ENCODE measurements at places on chromosomes 2 and 18. TPM values are rescaled to one million over a fixed set of nuclear protein-coding genes. Genes with fewer than 3 reads are reported as not detected.
A peak's percentile ranks its signal among the peaks of the same experiment; 100 is the strongest.

GRCh38 chr2:172083628-172084394 lies 1.5 kb upstream of the DLX1 start:
- no peak for DNase-seq
- H3K4me3 ChIP-seq = no peak overlapping the region
- peaks cover 94% of the 10 kb centered on the region for H3K27me3 ChIP-seq
- no peak overlapping the region for H3K27ac ChIP-seq

DNA sequence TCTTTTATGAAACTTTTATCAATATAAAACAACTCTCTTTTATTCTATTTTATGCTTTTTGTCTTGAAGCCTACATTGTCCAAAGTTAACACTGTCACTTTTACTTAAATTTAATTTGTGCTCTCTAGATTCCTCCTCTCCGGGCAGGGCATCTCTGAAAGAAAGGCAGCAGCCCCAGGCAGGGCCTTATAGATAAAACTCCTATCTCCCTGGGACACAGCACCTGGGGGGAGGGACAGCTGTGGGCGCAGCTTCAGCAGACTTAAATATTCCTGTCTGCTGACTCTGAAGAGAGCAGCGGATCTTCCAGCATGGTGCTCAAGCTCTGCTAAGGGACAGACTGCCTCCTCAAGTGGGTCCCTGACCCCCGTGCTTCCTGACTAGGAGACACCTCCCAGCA lies 447.7 kb upstream of the FANCL start:
- H3K4me3 ChIP-seq = no peak overlapping the region
- no peak for DNase-seq
- H3K36me3 ChIP-seq = no peaks in the 10 kb centered on the region
- H3K27me3 ChIP-seq = no peaks in the 10 kb centered on the region
- H3K27ac ChIP-seq = no peak overlapping the region

Gene ELOA2
- not detected for total RNA-seq

Gene VWC2L
- not detected for total RNA-seq

- no peaks in the 10 kb centered on the region for H3K36me3 ChIP-seq
- H3K4me3 ChIP-seq = no peak overlapping the region
- peaks cover 88% of the 10 kb centered on the region for H3K27me3 ChIP-seq
- DNase-seq = no peak
- H3K4me1 ChIP-seq = no peaks in the 10 kb centered on the region
Observed at GRCh38 chr2:176104316-176105077, 2.6 kb upstream of the HOXD11 start.

DNA sequence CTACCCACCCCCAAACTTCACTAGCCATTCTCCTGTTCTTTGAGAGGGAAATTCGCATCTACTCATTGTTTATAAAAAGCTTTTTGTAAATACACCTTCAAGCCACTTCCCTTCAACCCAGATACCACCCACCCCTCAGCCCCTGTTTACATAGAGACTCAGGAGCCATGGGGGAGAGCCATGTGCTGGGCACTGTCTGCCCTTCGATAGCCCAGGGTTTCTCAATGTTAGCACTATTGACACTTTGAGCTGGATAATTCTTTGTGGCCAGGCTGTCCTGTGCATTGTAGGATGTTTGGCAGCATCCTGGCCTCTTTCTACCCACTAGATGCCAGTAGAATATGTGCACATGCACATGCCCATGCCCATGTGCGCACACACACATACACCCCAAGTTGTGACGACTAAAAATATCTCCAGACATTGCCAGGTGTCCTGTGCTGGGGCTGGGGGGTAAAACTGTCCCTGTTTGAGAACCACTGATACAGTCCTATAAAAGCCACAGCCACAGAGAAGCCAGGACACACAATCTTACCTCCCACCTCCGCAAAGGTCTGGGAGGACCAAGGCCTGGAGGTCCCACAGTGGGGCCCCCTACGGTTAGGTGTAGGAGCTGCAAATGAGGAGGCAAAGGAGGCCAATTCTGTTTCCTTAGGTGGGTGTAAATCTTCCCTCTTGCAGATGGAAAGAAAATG lies 44.5 kb upstream of the ASPRV1 start:
- no peaks in the 10 kb centered on the region for H3K27me3 ChIP-seq
- H3K4me3 ChIP-seq = no peak overlapping the region
- no peaks in the 10 kb centered on the region for H3K36me3 ChIP-seq
- no peak for DNase-seq
- no peak overlapping the region for H3K27ac ChIP-seq

Gene ACOXL
- total RNA-seq = not detected

DNA sequence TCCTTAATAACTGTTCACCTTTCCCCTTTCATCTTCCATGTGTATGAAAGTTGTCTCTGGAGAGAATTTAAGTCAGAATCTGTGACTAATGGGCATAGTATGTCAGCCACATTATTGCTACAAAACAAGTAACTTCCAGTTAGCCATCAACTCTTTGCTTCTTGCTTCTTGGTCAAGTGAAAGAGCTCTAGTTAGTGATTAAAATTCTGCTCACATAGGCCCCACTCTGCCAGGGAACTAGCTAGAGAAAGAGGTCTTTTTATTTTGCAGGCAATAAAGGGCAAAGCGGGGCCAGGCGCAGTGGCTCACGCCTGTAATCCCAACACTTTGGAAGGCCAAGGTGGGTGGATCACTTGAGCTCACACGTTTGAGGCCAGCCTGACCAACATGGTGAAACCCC lies 64.6 kb downstream of the COLEC12 start:
- no peak overlapping the region for H3K27ac ChIP-seq
- no peak overlapping the region for H3K4me3 ChIP-seq
- DNase-seq = no peak

Gene CTAGE1
- total RNA-seq = not detected

GRCh38 chr2:172888714-172889669 lies 153.3 kb downstream of the RAPGEF4 start:
- no peak for DNase-seq
- H3K4me3 ChIP-seq = no peak overlapping the region
- H3K27ac ChIP-seq = no peak overlapping the region
- H3K36me3 ChIP-seq = no peaks in the 10 kb centered on the region
- no peaks in the 10 kb centered on the region for H3K4me1 ChIP-seq

DNA sequence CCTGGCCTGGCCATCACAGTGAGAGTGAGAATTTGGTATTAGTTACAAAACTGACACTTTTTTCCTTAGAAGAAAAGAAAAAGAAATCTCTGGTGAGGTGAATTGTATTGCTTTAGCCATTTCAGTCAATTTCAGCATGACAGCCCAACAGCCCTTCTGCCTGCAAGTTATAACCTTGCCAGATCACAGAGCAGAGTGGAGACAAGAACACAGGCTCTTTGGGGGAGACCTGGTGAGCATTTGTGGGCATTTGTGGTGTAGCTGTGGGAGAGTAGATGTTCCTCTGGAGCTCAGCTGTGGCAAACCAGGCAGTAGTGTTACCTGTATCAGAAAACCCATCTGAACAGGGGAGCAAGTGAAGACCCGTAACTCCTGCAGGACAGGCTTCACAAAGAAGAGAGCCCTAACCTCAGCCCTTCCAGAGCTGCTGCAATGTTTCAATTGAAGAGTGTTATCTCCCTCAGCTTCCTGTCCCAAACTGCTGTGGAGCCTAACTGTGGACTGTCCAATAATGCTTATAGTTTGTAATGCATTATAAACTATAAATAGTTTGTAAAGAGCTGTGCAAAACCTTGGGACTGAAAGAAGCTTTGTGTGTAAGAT lies 22.8 kb upstream of the DLX1 start:
- no peak for DNase-seq
- H3K4me3 ChIP-seq = no peak overlapping the region
- H3K4me1 ChIP-seq = no peaks in the 10 kb centered on the region
- H3K36me3 ChIP-seq = no peaks in the 10 kb centered on the region
- H3K27ac ChIP-seq = no peak overlapping the region

DNA sequence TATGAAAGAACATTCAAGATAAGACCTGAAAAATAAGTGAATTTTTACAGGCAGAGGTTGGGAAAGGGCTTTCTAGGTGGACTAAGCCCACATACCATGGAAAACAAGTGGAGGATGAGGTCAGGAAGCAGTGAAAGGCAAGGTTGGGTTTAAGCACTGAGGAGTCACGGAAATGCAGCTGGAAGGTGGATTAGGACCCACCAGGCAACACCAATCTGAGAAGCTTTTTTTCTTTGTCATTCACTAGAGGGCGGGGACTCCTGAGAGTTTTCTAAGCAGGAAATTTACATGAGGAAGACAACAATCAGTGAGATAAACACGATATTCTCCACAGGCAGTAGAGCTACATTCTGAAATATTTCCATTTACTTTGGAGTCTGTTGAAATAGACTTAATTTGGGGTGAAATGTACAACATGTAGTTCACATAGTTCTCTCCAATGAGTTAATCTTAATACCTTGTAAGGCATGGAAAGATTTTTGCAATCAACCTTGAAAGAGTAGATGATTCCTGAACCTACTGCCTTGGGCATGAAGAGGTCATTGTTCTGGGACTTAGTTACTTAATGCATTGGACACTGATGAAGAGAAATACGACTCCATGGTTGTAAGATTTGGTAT lies 40.7 kb downstream of the VIT start:
- no peaks in the 10 kb centered on the region for H3K27me3 ChIP-seq
- H3K4me3 ChIP-seq = no peak overlapping the region
- no peaks in the 10 kb centered on the region for H3K4me1 ChIP-seq
- no peak overlapping the region for H3K27ac ChIP-seq
- no peak for DNase-seq

DNA sequence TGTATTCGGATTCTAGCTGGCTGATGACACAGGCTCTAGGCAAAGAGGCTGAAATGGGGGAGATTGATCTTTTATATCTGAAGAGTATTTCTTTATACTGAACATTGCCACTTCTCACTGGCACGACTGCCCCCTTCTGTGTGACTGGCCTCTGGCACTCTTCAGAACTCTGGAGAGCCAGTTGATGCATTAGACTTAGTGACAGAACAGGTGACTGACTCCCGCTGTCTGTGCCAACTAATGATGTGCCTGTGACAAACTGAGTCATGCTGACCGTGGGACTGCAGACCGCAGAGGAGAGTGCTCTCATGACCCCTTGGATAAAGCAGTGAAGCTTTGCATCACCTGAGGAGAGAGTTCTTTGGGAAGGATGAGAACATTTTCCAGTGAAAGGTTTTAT lies 14.4 kb downstream of the MGAT5 start:
- H3K36me3 ChIP-seq = no peaks in the 10 kb centered on the region
- DNase-seq = no peak
- H3K27me3 ChIP-seq = no peaks in the 10 kb centered on the region
- no peak overlapping the region for H3K4me3 ChIP-seq
- no peak overlapping the region for H3K27ac ChIP-seq
- H3K4me1 ChIP-seq = no peaks in the 10 kb centered on the region

DNA sequence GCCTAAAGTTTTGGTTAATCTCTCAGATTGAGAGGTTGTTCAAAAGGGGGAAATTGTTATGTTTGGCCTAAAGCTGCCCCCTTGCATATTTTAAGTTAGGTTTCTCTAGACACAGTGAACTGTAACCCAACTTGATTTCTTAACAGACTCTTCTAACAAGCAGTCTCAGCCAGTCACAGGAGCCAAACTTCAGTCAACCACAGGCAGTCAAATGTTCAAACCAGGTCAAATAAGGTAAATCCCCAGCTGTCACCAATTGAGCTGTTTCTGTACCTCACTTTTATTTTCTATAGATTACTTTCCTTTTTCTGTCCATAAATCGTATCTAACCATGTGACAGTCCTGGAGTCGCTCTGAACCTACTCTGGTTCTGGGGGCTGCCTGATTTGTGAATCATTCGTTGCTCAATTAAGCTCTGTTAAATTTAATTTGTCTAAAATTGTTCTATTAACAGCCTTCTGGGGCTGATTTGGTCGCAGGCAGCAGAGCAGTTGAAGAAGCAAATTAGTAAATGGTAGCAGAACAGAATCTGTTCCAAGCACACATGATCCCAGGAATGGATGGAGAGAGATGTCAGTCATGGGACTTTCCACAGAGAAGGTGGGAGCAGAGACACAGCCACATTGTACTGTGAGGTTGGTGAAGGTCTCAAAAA lies 16.4 kb upstream of the NFU1 start:
- H3K27ac ChIP-seq = no peak overlapping the region
- H3K4me1 ChIP-seq = no peaks in the 10 kb centered on the region
- H3K36me3 ChIP-seq = no peaks in the 10 kb centered on the region
- DNase-seq = no peak

Gene ALPP
- not detected for total RNA-seq

Gene CAPN13
- total RNA-seq = 3.8 TPM

GRCh38 chr2:161107265-161107664 lies 53.0 kb upstream of the TANK start:
- H3K27me3 ChIP-seq = no peaks in the 10 kb centered on the region
- no peaks in the 10 kb centered on the region for H3K4me1 ChIP-seq
- no peaks in the 10 kb centered on the region for H3K36me3 ChIP-seq

Gene ARHGAP25
- 5.8 TPM for total RNA-seq

Gene LRATD1
- 3.5 TPM for total RNA-seq

DNA sequence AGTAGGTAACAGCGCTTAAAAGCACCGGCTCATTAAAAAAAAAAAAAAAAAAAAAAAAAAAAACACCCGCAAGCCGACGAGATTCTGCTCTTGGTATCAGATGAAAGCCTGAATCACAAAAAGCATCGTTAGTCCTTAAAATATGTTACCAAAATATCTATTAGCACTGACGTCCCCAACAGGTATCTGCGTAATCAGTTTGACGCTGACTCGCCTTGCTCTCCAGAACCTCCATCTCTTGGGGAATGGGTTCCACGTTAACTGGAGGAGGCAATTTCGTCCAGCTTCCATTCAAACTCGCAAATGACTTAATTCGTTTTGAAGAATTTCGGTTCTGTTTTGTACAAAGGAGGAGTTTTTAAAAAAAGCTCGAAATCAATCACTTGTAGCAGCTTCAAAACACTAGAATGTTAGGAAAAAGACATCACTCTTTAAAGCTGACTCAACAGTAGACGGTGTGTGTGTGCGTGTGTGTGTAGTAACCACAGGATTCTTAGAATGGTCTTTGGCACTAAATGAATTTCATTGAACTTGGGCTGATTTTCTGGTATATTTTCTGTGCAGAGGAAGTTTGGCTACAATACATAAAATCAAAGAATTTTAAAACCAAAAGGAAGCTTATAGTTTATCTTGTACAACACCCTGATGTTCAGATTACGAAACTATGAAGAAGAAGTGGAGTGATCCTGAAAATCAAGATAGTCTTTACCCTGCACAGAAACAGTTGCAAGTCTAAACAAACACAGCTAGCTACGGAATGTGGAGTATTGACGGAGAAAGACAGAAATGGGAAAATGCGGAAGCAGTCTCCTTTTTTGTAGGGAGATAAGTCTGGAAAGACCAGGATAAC lies 1.1 kb upstream of the PGAP1 start:
- H3K4me1 ChIP-seq = no peaks in the 10 kb centered on the region
- H3K27ac ChIP-seq = peak overlapping the region; percentile 63
- no peaks in the 10 kb centered on the region for H3K27me3 ChIP-seq
- H3K36me3 ChIP-seq = no peaks in the 10 kb centered on the region

Gene KCNE4
- total RNA-seq = 1.2 TPM

GRCh38 chr2:171334171-171334570 lies 99.6 kb downstream of the METTL8 start:
- no peaks in the 10 kb centered on the region for H3K27me3 ChIP-seq
- no peak overlapping the region for H3K27ac ChIP-seq
- no peaks in the 10 kb centered on the region for H3K36me3 ChIP-seq
- H3K4me3 ChIP-seq = no peak overlapping the region
- no peaks in the 10 kb centered on the region for H3K4me1 ChIP-seq
- no peak for DNase-seq

GRCh38 chr2:8594731-8595427 lies 87.0 kb upstream of the ID2 start:
- no peaks in the 10 kb centered on the region for H3K27me3 ChIP-seq
- peaks cover 4% of the 10 kb centered on the region for H3K4me1 ChIP-seq
- no peak for DNase-seq
- H3K27ac ChIP-seq = no peak overlapping the region
- no peak overlapping the region for H3K4me3 ChIP-seq

- no peak overlapping the region for H3K4me3 ChIP-seq
- H3K27ac ChIP-seq = no peak overlapping the region
- no peaks in the 10 kb centered on the region for H3K36me3 ChIP-seq
Observed at GRCh38 chr2:152568531-152568930, 148.7 kb downstream of the PRPF40A start.
